ENCODE measurements at places on chromosomes 5 and 9. TPM values are rescaled to one million over a fixed set of nuclear protein-coding genes. Genes with fewer than 3 reads are reported as not detected.

The KIF20A gene
- total RNA-seq = 4.3 TPM

The C5 gene
- total RNA-seq = 1.1 TPM

The ANKRD20A1 gene
- total RNA-seq = 1.9 TPM

The CDH10 gene
- total RNA-seq = 0.74 TPM

The PPWD1 gene
- 18.7 TPM for total RNA-seq

The ADAMTS19 gene
- 0.44 TPM for total RNA-seq

The SET gene
- total RNA-seq = 125 TPM

DNA sequence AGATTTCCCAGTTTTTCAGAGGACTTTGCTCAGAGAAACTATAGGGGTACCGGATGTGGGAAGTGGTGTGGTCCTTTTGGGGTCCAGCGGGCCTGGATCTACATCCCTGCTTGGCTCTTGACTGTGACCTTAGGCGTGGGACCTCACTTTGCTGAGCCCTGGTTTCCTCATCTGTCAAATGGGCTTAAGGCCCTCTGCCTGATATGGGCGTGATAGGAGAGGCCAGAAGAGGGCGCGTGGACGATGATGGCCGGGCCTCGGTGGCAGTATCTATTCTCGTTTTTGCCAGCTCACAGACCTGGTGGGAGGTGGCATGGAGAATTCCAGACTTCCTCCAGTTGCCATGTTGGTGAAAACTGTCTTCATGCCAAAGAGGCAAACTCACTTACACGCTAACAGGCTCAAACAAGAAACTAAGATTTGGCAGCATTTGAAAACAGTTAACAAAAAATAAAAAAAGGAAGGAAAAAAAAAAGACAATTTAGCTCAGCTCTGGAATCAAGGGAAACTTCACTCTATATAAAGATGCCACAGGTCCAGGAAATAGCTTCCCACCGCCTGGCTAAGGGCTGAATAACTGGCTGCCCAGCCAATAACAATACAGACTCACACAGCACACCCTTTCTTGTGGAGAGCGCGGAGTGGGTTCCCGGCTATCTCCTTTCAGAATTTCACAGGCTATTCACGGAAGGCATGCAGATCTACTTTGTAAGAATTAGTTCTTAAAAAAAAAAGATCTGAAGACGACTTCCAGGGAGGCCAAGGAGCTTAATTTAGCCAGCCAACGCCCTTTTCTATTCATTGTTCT lies 1.7 kb downstream of the SH3PXD2B start:
- DNase-seq = no peak

- no peak for DNase-seq
Measured at GRCh38 chr5:14600846-14601245, 19.3 kb downstream of the OTULINL start.

- no peak for DNase-seq
Measured at GRCh38 chr9:129070696-129071525, 10.0 kb upstream of the DOLPP1 start.

GRCh38 chr5:113232221-113232620 lies 202.6 kb downstream of the TSSK1B start:
- no peak for DNase-seq

GRCh38 chr5:98144116-98144515 lies 629.3 kb upstream of the RGMB start:
- no peak for DNase-seq

- no peak for DNase-seq
Measured at GRCh38 chr5:96114736-96115135, 153.1 kb upstream of the ELL2 start.

- no peak for DNase-seq
Measured at GRCh38 chr9:15426019-15426418, 3.3 kb downstream of the SNAPC3 start.

- DNase-seq = no peak
Measured at GRCh38 chr5:154202379-154203260, 12.1 kb downstream of the GALNT10 start.

- no peak for DNase-seq
Measured at GRCh38 chr9:103713631-103714030, 380.5 kb upstream of the SMC2 start.

DNA sequence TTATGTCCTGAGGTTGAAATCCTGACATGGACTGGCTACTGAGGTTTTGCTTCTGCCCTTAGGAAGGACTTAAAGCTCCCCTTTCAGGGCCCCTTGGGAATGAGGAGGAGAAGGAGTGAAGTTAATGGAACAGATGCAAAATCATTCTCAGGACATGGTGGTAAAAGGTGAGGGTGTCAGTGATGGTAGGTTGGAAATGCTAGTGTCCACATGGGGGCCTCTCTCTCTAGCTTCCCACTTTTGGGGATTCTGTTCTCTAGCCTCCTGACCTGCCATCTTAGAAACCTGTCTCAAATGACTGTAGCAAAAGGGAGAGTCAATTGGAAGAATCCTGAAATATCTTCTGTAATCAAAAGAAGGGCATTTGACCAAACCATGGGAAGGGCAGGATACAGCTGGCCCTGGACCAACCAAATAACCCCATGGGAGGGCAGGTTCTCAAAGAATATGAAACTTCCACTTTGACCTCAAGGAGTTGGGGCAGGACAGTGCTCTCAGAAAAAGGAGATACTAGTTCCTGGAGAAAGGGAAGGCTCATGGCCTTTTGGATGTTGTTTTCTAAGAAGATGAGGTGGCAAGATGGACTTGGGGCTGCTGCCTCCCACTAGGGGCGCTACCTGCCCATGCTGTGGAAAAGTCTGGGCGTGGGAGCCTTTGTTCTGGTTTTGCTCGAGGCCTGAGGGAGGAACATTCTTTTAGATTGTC lies 21.2 kb upstream of the MLANA start:
- no peak for DNase-seq

DNA sequence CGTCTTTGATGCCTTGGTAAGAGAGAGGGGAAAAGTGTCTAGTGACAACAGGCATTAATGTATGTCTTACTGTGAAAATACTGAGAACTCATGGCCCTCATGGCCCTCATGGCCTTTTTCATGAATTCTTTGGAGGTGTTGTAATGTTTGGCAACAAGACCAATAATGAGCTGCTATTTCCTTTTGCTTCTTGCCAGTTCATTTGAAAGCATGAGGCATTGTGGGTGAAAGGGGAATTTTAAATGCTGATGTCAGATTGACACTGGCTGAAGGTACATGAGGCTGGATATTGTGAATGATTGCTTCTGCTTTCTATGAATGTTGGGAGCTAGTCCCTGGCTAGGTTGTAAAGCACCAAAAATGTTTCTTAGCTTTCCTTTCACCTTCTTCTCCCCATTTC lies 79.2 kb downstream of the DOCK2 start:
- DNase-seq = no peak

GRCh38 chr9:89544279-89544661 lies 46.4 kb upstream of the SEMA4D start:
- DNase-seq = no peak

DNA sequence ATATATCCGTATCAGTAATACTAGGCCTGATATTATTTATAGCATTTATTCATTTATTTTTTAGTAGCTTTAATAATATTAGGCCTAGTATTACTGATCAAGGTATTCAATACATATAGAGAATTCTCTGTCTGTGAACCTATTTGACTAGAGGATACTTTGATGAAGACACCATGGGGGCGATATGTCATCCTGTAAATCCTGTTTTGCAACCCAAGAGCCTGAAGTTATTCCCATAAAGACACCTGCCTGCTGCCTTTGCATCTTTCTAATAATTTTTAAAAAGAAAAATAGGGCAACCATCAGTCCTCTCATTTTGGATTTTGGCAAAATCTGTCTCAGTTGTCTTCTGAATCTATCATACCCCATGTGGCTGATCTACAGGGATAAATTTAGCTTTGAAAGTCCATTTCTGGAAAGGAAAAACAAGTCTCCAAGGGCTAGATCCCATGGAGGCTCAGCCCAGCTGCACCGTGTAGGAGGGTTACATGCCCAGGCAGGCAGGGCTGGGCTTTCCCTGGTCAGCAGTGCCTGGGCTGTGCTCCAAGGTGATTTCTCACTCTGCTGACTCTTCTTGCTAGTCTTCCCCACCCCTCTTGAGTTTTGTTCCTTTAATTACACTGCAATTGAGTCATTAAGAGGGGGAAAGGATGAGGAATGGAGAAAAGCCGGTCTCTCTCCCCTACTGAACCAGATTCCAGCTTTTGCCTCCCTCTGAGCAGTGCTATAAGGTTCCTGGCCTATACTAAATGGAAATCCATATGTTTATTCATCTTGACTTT lies 169.0 kb downstream of the TRIM32 start:
- DNase-seq = no peak

DNA sequence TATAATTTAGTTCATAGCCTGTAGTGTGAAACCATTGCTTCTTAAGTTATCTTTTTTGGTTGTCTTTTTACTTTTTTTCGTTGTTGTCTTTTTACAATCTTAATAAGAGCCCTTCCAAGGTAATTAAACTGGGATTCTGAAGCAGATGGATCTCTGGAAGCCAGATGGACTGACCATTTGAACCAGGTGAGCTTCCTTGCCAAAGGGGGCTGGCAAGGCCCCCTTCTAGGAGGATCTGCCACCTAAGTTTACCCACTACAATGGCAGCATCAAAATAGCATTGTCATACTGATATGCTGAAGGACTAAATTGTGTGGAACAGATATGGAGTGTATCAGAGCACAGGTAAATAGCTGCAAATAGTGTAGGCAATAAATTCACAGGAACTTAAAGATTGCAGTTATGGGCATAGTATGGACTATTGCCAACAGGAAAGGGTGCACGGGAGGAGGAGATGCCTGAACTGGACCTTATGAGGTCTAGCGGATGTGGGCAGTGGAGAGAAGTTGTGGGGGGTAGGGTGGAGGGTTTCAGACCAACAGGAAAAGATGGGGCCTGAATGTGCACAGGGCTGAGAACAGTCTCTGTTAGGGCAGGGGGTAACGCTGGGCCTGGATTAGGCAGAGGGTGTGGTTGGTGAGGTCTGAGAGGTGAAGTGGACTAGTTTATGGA lies 61.5 kb upstream of the CTXN3 start:
- no peak for DNase-seq

GRCh38 chr9:130306823-130307666 lies 41.5 kb downstream of the HMCN2 start:
- no peak for DNase-seq
